Omental fat pad (tissue), 4 donors: ENCODE measurements at places on chromosomes 1 and 21.

DNA sequence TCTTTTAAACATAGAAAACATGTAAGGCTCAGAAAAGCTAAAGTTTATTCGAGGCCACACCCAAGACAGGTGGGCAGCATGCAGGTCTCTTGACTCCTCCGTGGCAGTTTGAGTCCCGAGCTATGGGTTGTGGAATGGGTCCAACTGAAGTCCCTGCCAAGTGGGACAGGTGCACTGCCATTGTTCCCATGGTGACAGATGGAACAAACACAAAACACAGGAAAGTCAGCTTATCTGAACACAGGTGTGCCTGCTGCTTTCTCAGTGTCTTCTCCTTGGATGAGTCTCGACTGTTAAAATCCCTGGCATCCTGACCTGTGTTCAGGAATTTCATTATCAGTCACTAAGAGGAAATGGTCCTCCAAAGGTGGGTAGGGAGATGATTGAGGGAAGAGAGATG lies 99.0 kb upstream of the RAB4A start:
- DNase-seq = no peak

DNA sequence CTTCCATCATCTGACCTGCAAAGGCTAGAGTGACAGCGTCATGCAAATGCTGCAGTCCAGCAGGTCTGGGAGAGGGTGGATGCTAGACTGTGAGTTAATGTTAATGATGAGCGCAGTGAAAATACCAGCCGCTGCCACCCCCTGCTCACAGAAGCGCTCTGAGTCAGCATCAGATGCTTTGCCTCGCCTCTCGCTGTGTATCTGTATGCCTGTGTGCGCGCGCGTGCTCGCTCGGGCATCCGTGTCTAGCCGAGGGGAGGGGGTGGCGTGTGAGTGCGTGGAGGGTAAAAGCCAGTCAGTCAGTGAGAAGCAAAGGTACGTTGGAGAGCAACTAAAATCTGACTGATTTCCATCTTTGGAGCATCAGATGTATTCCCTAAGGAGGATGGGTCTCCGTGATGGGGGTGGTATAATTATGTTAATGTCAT lies 858.7 kb downstream of the USP25 start:
- DNase-seq = peak; percentile 64

DNA sequence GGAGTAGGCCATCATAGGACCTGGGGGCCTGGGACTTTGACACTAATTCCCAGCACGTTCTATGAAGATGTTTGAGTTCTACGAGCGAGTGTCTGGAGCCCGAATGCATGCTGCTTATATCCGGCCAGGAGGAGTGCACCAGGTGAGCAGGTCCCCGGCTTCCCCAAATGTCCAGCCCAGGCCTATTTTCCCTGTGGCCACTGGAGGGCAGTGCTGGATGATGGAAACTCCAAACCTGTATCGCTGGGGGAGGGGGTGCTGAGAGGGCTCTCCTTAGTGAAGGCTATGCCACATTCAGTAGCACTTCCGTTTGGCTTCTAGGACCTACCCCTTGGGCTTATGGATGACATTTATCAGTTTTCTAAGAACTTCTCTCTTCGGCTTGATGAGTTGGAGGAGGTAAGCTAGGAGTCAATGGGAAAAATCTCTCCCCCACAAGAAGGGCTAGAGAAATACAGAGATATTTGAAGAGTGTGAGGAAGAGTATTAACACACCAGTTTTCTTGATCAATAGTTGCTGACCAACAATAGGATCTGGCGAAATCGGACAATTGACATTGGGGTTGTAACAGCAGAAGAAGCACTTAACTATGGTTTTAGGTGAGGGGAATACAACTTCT lies 5.2 kb upstream of the FCER1G start:
- peak; percentile 57 for DNase-seq

- DNase-seq = no peak
Measured at GRCh38 chr1:31595836-31596736, 19.8 kb downstream of the TINAGL1 start.

DNA sequence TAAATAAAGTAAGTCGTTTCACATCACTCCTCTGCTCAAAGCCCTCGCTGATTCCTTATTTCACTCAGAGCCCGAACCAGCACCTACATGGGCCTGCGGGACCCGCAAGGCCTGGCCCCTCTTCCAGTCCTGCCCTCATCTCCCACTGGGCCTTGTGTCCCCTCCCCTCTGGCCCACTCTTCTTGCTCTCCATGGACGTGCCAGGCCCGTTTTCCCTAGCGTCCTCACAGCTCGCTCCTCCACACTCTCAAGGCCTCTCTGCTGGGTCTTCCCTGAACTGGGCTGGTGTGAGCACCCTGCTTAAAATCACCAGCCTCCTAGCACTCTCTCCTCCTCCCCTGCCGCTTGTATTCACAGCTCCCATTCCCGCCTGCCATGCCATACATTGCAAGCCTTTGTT lies 237.9 kb downstream of the FOXD2 start:
- no peak for DNase-seq

- no peak for DNase-seq
Measured at GRCh38 chr1:154148807-154149206, 6.1 kb downstream of the NUP210L start.

DNA sequence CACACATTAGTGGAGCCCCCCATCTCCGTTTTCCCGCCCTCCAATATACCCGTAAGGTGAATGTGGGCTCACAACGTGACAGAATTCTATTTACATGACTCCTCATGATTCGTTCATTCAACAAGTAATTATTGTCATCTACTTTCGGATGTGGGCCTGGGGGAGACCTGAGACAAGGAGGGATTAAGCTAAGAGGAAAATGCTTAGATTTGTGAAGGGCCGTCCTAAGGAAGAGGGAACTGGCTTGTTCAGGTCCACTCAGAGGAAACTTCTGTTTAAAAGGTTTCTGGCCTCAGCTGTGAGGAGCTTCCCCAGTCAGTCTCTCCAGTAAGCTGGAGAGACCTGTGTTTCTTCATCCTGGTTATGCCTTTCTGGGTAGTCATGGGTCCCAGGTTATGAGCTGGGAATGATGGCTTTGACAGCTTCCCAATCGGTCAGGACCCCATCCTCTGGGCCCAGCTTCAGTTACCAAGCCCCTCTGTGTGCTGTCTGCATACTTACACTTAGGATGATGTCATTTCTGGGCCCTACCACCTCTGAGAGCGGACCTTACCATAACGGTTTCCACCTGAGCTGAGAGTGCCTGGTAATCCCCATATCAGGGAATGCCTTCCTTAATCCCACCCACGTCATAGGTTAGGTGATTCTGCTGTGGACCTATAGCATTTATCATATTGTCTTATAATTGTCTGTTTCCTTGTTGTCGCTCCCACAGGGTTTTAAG lies 687 bp upstream of the ERI3 start:
- DNase-seq = no peak

- no peak for DNase-seq
Measured at GRCh38 chr1:157700732-157701131, at the start of gene FCRL3. TSS of gene FCRL3 (minus strand) at chr1:157700769. CDS start at chr1:157700489, 280 bp downstream.

DNA sequence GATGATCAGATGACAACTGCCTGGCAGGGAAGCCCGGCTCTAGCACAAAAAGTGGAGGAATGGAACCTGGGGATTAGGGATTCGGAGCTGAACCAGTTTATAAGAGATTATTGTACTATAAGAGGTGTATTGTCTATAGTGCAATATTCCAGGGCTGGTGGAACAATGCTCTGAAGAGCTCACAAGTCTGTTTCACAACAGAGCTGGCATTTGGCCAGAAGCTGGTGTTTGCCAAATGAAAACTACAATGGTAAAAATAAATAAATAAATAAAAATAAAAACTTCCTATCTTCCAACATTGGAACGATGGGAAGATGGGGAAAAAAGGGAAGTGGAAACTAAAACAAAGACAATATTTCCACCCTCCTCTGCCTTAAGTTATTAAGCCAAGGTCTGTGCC lies 73.5 kb downstream of the CHODL start:
- DNase-seq = no peak

GRCh38 chr1:49226758-49227157 lies 450.1 kb upstream of the BEND5 start:
- no peak for DNase-seq

DNA sequence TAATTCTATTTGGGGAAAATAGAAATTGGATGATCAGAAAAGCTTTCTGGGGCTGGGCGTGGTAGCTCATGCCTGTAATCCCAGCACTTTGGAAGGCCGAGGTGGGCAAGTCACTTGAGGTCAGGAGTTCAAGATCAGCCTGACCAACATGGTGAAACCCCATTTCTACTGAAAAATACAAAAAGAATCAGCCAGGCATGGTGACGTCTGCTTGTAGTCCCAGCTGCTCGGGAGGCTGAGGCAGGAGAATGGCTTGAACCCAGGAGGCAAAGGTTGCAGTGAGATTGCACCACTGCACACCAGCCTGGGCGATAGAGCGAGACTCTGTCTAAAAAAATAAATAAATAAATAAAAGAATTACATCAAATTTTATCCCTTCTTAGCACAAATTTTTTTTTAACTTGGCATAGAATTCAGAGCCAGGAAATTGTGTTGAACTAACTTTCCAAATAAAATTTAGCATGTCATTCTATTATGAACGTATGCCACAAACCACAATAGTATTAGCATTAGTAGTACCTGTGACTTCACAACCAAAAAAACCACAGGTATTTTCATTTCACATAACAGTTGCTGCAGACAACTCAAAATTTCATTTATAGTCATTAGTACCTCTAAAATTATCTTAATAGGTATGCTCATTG lies 4.5 kb upstream of the ANKRD13C start:
- no peak for DNase-seq

DNA sequence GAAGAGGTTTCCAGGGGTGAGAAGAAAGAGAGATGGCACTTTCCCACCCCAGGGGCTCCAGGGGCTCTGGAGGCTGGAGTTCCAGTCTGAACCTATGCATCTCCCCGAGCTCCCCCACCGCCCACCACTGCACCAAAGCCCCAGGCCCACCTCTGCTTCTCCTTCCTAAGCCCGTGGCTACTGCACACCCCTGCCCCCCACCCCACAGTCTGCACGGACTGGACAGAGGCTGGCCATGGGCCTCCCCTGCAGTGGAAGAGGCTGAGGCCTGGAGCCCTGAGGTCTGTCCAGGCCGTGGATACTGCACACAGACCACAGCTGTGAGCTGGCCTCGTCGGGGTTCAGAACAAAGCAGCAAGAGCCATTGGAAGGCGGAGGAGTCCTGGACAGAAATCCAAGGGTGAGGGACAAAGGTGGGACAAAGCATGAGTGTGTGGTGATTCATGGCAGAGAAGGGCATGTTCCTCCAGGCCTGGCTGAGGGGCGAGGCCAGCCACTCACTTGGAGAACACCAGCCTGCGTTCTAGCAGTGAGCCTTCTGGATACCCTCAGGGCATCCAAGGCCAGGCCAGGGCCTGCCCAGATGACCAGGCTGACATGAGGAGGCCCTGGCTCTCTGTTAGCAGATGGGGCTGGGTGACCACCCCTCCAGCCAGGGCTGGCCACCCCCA lies 244.8 kb upstream of the VAMP3 start:
- DNase-seq = no peak

DNA sequence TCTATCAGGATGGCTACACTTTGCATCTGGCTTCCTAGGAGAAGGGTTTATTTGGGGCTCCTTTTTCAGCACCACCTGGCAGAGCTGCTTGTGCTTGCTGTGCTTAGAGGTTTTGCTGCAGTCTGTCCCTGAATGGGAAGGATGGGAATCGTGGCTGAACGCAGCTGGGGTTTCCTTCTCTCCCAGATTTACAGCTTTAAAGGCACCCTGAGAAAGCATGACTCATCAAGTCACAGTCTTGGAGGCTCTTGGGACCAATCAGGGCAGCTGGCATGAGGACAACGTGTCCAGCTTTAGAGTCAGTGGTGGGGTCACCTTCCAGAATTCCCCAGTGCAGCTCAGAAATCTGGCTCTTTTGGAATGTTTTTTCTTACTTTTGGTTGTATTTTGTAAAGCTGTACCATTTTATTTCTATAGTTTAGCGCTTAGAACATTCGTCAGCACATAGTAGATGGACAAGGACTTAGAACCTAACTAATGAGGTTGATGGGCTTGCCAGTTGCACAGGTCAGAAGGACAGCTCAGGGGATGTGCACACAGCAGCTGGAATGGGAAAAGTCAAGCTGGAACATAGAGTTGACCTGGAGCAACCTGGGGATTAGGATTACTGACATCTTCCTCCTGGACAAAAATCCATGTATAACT lies 222.6 kb downstream of the PRDM2 start:
- no peak for DNase-seq

GRCh38 chr1:231927431-231927830 lies 300.8 kb downstream of the DISC1 start:
- no peak for DNase-seq

DNA sequence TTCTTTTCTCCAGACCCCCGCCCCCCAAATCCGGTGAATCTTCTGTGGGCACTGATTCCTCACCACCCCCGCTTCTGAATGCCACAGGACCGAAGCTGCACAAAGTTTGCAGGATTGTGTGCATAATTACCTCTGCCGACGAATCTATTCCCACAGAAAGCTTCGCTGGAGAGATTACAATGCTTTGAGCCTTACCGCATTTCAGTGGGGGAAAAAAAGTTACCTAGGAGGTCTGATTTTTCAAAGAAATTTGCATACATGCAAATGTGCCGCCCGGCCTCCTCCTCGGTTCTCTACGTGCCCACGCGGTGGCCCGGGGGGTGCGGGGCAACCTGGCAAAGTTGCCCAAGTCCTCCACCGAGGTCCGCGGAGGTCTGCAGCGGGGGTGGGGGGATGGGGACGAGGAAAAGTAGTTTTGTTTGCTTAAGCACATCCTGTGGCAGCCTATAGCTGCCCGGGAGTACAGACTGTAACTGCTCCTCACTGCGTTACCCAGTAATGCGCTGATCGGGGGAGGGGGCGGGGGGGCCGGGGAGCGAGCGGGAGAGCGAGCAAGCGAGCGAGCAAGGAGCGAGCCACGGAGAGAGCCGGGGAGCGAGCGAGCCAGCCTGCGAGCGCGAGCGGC lies 563 bp upstream of the NFIA start:
- DNase-seq = no peak

DNA sequence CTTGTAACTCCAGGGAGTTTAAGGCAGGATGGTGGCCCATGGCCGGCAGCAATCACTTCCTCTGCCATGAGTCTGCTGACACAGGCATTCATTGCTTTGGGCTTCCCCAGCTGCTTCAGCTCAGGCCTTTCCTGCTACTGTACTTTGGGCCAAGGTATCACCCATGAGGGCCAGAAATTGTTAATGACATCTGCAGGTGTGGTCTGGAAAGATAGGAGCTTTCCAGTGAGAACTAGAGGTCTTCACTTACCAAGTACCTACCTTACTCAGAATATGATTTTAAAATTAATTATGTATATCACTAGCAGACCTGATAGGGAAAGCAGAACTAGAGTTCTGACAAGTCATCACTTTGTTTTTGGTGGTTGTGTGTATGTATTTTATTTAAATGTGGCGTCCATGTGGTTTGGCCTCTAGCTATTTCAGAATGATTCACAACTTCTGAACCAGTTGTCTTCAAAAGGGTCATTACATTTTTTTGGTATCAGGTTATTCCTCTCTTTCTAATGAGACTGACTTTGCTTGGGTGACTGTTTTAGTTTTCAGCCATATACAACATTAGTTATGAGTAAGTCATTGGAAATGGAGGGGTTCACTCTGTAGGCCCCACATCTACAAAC lies 2.7 kb downstream of the RGL1 start:
- no peak for DNase-seq
